Regular cardiac myocyte (primary cell): ENCODE measurements at places on chromosomes 5 and 9. TPM values are rescaled to one million over a fixed set of nuclear protein-coding genes. Genes with fewer than 3 reads are reported as not detected.

The PCDHA2 gene
- under 0.01 TPM in 2 replicates for total RNA-seq

The MRPL50 gene
- total RNA-seq: 12.7 and 15.3 TPM in 2 replicates

The CNOT6 gene
- total RNA-seq: 7.3 and 13.0 TPM in 2 replicates

The GZMA gene
- not detected in 2 replicates for total RNA-seq

The WNT8A gene
- total RNA-seq: not detected in 2 replicates

The COL5A1 gene
- total RNA-seq: 222 and 254 TPM in 2 replicates

The CARD19 gene
- 41.2 and 67.7 TPM in 2 replicates for total RNA-seq

The RASGEF1C gene
- total RNA-seq: not detected in 2 replicates

The PPIC gene
- 54.4 and 88.0 TPM in 2 replicates for total RNA-seq

The SHC3 gene
- total RNA-seq: 17.8 and 22.3 TPM in 2 replicates

The C1QTNF2 gene
- 0.28 and 0.58 TPM in 2 replicates for total RNA-seq

The SPINK6 gene
- not detected in 2 replicates for total RNA-seq

The TAF11L5 gene
- not detected in 2 replicates for total RNA-seq

The RASGRF2 gene
- 3.9 and 5.4 TPM in 2 replicates for total RNA-seq

The IRX1 gene
- total RNA-seq: 0.19 TPM in 1 of 2 replicates, not detected in the other
